NCI-H187 treated with DMSO at 0.1 percent for 48 hours (cell line): ENCODE measurements at places on chromosomes 7 and 10.

GRCh38 chr7:35007768-35008167 is 29.5 kb downstream of the DPY19L1 start:
- no peak for DNase-seq

- DNase-seq = no peak
Observed at GRCh38 chr7:19930851-19931250, 157.4 kb upstream of the TMEM196 start.

DNA sequence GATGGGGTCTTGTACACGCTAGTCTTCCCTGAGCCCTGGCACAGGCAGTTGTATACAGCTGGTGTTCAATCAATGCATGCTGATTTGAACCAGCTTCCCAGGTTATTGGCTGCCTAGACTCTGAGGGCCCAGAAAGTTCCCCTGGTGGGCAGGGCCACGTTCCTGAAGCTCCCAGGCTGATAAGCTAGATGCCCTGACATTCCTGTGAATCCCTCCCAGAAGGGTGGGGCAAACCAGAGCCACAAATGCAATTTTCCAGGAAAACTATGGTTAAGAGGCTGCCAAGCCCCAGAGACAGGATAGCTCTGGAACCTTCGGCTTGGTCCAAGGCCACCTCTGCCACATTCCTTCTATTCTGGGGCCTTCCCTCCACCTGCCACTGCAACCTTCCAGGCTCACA is 78.2 kb downstream of the FAM53B start:
- DNase-seq = no peak

DNA sequence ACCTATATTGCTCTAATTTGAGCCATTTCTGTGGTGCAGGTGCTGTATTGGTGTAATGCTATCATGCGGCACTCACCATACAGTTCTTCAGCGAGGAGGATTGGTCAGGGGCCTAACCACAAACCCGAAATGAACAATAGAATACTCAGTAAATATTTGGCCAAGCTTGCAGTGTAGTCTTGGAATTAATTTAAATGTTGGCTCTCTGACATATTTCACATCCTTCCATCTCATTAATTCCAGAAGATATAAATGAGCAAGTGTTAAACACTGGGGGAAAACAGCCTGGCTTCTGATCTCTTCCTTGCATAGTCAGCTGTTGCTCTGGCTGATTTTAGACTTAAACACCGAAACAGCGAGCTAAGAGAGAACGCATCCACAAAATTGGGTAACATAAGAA is 663.1 kb upstream of the GHITM start:
- DNase-seq = no peak

DNA sequence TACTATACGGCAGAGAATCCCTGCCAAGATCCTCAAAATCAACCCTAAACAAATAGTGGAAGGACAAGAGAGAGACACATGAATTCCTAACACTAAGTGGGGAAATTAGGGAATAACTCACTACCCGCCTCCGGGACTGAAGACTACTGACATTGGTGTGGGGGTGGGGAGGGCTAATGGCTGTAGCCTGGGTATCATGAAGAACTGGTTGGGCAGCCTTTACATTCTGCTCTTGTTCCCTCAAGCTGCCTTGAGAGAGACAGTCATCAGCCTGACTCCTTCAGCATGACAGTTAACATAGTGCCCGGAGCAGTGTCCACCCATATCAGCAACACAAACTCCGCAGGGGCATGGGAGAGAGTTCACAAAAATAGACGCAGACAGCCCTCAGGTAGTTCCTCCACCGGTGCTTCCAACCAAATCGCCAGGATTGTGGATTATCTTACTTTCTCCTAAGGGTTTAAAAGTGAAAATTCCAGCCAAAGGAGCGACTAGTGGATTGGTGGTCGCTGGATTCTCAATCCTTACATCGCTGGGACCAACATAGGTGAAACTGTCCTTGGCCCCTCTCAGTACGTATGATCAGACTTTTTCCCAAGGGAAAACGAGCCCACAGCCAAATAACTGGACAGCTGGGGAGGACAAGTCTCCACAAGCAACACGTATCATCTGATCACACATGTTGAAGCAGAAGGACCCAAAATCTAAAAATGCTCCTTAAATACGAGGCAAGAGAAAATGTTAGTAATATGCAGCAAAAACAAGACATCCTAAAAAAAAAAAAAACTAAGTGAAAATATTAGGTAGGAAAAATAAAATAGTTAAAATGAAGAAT is 22.6 kb downstream of the TMEM254 start:
- no peak for DNase-seq

DNA sequence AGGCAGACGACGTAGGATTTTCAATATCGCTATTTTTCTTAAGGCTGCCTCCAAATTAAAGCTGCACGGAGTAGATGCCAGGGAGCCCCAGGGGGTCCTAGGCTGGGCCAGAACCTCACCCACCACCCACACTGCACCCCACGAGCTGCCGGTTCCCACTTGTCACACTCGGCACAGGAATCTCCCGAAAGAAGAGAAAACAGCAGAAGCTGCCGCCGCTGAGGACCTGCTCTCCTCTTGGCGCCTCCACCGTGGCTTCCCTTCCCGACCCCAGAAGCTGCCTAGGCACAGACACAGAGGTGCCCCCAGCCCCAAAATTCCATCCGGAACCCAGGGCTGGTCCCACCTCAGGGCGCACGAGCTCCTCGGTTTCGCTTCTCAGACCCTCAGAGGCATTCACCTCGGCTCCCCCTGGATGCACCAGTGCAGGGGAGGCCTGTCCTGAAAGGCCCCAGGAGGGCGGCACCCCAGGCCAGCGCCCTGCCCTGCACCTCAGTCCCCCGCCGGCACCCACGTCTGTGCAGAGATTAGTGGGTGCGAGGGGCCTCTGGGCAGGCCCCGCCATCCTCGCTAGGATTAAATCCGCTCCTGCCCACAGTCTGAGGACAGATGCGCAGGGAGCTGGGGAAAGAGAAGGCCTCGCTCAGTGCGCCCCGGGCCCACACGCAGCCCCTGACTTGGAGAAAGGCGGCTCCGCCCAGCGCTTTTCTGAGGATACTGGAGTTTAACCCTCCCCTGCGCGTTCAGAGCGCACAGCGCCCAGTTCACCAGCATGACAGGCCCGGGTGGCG is 99.2 kb downstream of the PTPRN2 start:
- DNase-seq = no peak

DNA sequence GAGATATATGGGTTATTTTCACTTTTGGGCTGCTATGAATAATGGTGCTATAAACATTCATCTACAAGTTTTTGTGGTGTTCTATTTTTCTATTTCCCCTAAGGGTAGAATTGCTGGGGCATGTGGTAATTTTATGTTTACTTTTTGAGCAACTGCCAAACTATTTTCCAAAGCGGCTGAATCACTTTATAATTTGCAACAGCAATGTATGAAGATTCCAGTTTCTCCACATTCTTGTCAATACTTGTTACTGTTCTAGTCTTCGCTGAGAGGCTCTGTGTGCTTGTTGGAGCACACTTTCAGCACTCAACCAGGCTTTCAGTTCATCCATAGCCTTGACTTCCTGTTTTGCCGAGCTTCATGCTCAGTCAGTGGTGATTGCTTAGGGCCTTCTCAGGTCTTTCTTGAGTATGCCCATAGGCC is 39.0 kb downstream of the ADK start:
- no peak for DNase-seq

GRCh38 chr10:8677642-8678041 is 623.2 kb downstream of the GATA3 start:
- DNase-seq = no peak

DNA sequence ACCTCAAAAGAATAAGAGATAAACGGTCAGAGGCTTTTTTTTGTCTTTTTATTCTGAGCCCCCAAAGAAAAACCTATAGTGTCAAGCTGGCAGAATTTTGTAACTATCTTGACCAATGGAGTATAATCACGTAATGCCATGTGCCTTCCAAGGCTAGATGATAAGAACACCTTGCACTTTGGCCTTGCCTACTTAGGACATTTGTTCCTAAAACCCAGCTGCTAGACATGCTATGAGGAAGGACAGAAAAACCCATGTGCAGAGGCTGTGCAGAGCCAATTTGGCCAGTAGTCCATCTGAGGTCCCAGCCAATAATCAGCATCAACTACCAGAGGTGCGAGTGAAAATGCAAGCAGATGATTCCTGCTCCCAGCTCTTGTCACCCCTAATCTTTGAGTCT is 69.9 kb downstream of the EPDR1 start:
- no peak for DNase-seq

- no peak for DNase-seq
Observed at GRCh38 chr10:101564490-101564991, 23.5 kb downstream of the POLL start.

- DNase-seq = no peak
Observed at GRCh38 chr10:29522061-29522855, 112.5 kb downstream of the SVIL start.
